ENCODE measurements at places on chromosomes 11 and 22.

- DNase-seq, result no peak
Measured at GRCh38 chr11:106477776-106478175, 400.3 kb downstream of the AASDHPPT start.

DNA sequence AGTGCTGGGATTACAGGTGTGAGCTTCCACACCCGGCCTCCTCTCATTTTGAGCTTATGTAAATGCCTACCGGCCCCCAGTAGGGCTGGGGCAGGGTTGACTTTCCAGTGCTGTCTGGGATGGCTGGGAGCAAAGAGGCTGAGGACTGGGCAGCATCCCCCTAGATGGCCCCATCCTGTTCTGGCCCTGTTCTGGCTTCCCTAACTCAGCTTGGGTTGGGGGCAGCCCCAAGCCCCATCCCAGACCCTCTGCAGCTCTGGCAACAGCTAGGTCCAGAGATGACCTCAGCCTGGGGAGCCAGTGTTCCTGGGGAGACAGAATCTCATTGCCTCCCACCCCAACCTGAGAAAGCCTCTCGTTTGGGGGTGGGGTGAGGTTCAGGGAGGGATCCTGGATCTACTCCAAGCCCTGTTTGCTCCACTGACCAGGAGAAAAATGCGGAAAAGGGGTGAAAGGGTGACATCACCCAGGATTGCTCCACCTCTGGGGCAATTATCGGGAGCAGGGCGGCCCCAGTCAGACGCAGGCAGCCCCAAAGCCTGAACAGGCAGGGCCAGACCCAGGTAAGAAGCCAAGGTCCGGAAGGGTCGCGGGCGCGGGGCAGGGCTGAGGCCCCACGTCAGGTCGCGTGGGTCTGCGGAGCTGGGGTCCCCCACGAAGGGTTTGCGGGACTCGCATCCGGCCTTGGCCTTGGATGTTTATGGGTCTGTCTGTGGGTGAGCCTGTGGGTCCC is at the start of gene PNPLA2:
Gene PNPLA2, plus strand, starts transcription at position 519 of the 733 bp plus-strand sequence. CDS start 805 bp downstream, outside the sequence.
- no peak for DNase-seq

GRCh38 chr11:12319461-12319951 is 57.9 kb upstream of the PARVA start:
- DNase-seq, result no peak

- no peak for DNase-seq
Measured at GRCh38 chr11:111303461-111303860, 5.1 kb downstream of the POU2AF3 start.

GRCh38 chr11:96470521-96470920 is 80.7 kb downstream of the JRKL start:
- DNase-seq, result no peak

DNA sequence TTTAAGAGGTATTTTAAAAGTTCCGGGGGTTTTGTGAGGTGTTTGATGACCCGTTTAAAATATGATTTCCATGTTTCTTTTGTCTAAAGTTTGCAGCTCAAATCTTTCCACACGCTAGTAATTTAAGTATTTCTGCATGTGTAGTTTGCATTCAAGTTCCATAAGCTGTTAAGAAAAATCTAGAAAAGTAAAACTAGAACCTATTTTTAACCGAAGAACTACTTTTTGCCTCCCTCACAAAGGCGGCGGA is 193 bp upstream of the MALAT1 start:
- DNase-seq, result no peak

- no peak for DNase-seq
Measured at GRCh38 chr22:44627521-44628139, 74.4 kb upstream of the PRR5 start.

- no peak for DNase-seq
Measured at GRCh38 chr11:128391811-128392210, 195.5 kb downstream of the ETS1 start.

DNA sequence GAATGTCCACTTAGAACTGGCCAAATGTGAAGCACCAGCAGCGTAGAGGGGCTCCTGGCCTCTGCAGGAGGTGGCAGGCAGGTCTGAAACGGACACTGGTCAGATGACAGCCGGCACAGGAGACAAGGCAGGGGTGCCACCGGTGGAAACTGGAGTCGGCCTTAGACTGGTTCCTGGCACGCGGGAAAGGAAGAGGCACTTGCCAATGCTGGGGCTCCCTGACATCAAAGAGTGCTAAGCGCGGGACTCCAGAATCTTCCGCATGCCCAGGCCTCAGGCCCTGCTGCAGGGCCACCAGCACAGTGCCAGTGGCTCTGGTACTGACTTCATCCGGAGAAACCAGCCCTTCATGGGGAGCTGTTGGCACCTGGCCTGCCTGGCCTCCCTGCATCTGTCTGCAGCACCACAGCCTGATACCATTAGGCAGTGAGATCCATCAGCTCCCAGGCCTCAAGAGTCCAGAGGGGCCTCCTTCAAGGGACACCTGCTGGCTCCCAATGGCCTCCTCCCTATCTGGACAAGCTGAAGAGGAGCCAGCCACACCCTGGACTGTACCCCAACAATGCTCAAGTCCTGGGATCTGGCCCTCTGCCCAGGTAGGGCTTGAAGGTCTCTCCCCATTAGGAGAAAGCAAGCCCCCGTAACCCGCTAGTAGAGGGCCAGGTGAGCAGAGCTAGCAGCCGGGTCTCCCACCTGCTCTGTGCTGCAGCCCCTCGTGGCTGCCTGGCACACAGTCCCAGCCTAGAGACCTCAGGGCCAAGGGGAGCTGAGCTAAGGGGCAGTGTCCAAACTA is 29.7 kb upstream of the GNB1L start:
- no peak for DNase-seq

GRCh38 chr11:120660024-120660565 is 148.5 kb downstream of the GRIK4 start:
- no peak for DNase-seq

DNA sequence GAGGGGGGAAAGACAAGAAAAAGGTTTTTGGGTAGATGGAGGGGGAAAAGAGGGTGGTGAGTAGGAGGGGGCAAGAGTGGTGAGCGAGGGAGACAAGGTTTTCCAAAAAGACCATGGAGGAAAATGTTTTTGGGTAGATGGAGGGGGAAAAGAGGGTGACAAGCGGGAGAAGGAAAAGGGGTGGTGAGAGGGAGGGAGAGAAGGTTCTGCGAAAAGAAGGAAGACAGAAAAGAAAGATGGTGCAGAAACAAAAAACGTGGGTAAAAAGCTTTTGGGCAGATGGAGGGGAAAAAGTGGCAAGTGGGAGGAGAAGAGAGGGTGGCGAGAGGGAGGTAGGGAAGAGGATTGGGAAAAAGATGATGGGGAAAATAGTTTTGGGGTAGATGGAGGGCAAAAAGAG is 116.0 kb upstream of the SERPIND1 start:
- DNase-seq, result no peak

DNA sequence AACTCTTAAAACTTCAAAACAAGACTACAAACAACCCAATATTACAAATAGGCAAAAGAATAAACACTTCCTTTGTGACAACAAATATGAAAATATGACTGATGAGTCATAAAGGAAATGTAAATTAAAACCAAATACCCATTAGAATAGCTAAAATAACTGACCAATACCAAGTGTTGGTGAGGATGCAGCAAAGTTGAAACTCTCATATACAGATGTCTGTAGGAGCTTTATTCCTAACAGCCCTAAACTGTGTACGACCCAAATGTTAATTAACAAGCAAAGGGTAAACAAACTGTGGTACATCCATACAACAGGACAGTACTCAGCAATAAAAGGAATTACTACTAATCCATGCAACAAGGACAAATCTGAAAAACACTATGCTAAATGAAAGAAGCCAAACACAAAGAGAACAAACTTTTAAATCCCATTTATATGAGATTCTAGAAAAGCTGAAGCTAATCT is 43.0 kb downstream of the MAPK1 start:
- DNase-seq, result no peak

DNA sequence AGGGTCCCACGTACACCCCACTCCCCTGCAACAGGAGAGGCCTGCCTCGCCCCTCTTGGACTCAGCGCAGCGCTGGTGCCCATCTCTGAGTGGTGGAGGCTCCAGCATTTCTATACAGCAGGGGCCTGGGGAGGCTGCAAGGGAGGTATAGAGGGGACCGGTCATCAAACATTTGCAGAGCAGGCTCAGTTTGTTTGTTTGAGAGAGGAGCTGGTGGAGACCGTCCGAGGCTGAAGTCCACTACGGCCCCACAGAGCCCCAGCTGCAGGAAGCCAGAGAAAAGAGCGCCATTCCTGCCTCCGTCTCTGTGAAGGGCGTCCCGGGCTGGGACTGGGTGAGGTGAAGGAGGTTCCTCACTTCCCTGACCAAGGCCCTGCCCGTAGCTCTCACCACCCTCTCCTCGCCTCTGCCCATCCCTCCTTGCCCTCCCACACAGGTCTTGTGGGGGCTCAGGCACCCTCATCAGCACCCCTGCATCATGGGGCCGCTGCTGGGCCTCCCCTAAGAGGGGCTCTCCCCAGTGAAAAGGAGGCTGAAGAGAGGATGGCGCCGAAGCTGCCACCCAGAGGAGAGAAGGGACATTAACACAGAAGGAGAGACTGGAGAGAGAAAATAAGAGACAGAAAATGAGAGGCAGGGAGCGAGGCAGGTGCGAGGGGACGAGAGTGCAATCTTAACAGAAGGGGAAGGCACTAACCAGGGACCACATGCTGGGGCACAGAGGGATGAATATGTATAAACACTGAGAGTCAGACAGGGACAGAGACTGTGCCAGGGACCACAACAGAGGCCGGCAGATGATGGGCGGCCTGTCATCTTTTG is 24.5 kb downstream of the RPUSD4 start:
- DNase-seq, result no peak

- no peak for DNase-seq
Measured at GRCh38 chr11:80970037-80970436, 1529.2 kb upstream of the TENM4 start.

- DNase-seq, result no peak
Measured at GRCh38 chr11:41459465-41460401, at the start of gene LRRC4C. LRRC4C (minus strand) TSS chr11:41459652.

DNA sequence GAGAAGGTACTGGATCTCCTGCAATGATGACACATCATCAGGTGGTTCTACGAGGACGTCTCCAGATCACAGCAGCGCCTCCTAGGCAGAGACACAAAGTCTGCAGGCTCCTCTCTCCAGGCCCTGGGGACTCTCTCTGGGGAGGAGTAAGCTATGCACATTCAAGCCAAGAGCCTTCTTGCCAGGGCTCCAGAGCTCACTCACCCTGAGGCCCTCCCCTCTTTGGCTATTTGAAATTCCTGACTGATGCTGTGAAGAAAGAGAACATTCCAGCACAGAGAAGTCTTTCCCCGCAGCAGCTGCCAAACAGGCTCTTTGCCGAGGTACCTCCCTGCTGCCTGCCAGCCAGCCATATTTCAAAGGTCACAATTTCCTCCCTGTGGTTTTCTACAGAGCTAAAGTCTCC is 204.9 kb downstream of the CSNK2A3 start:
- no peak for DNase-seq

- no peak for DNase-seq
Measured at GRCh38 chr11:313787-314553, at the start of gene IFITM1. IFITM1 (plus strand) TSS chr11:314040; CDS start chr11:314171, 131 bp downstream.

- DNase-seq, result no peak
Measured at GRCh38 chr11:100703801-100704575, 16.9 kb downstream of the ARHGAP42 start.

GRCh38 chr11:122319691-122320620 is 203.9 kb upstream of the BLID start:
- DNase-seq, result no peak

DNA sequence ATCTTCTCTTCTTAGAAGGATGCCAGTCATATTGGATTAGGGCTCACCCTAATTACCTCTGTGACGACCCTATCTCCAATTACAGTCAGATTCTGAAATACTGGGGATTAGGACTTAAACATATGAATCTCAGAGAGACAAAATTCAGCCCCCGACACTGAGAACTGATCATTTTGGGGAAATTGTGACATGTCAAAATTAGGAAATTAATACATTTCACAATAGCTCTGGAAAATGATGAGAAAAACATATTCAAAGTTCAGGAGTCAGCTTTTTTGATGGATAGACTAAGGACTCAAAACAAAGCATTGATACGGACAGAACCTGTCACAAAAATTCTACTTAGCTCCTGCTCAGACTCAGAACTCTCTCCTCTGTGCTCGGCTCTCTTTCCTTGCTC is 40.8 kb downstream of the COMMD9 start:
- no peak for DNase-seq

DNA sequence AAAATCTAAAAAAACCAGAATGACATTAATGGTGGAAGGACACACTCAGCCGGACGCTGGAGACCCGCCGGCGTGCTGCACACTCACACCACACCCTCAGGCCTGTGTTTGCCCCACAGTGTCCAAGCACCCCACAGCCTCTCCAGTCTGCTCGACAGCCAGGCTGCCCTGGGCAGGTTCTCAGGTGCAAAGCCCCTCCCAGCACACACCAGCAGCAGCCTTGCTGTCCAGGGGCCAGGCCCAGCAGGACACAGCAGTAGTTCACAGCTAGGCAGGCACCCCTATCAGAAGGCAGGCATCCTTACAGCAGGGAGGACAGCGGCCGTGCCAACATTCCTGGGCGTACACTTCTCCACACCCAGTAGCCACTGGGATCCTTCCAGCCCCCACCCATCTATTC is 1.7 kb upstream of the SLC25A1 start:
- no peak for DNase-seq

GRCh38 chr11:131748151-131749050 is 378.0 kb downstream of the NTM start:
- no peak for DNase-seq

DNA sequence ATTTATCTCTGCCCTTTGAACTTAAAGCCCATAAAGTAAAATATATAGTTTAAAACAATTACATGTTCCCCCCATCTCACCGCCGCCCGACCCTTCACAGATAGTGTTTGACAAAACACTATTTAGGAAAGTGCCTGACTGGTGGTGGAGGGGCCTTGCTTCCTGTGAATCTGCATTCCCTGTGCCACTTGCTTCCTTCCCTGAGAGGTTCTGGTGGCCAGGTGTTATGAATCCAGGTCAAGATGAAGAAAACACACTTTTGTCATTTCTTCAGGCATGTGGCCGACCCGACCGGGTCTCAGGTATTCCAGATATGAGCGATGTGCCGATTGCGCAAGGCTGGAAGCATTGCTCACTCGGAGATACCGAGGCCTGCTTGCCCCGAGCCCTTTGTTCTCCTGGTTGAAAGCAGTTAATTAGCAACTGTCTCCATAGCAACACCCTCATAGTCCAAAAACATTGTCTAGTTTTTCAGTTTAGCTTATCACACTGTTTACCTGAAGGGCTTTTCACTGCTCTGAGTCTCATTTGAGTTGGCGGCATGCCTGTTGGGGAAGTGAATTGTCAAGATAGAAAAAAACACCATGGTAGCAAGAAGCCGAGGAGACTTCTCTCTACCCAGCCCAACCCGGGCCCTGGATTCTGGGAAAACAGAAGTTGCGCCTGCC is 128.3 kb downstream of the TEAD1 start:
- DNase-seq, result no peak

- DNase-seq, result no peak
Measured at GRCh38 chr22:37239336-37240239, 4.5 kb downstream of the RAC2 start.
